GM23338 (cell line): ENCODE measurements at places on chromosomes 5 and 9. TPM values are rescaled to one million over a fixed set of nuclear protein-coding genes. Genes with fewer than 3 reads are reported as not detected.

Gene BTF3
- total RNA-seq, result 472 and 506 TPM in 2 replicates

Gene PRRC1
- total RNA-seq, result 64.7 and 65.8 TPM in 2 replicates

DNA sequence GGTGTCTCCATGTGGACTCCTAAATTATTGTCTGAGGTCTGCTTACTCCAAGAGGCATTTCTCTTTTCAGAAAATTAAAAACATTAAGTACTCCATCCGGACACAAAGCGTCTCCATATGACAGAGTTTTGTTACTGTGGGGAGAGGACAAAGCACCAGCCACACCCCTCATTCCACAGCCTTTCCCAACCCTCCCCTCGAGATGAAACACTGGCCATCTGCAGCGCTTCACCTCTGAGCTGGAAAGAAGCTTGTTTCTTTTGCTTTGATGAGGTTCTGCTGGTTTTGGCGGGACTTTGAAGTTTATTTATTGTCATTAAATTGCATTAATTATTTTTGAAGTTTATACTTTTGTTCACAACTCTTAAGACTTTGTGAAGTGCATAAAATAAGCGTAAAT is 27.6 kb upstream of the NKD2 start:
- no peak for DNase-seq

- DNase-seq, result no peak
Observed at GRCh38 chr5:78763659-78764189, 115.2 kb upstream of the LHFPL2 start.

GRCh38 chr5:129342796-129343195 is 117.3 kb upstream of the ADAMTS19 start:
- no peak for DNase-seq

GRCh38 chr5:109496112-109496511 is 86.3 kb upstream of the PJA2 start:
- no peak for DNase-seq

DNA sequence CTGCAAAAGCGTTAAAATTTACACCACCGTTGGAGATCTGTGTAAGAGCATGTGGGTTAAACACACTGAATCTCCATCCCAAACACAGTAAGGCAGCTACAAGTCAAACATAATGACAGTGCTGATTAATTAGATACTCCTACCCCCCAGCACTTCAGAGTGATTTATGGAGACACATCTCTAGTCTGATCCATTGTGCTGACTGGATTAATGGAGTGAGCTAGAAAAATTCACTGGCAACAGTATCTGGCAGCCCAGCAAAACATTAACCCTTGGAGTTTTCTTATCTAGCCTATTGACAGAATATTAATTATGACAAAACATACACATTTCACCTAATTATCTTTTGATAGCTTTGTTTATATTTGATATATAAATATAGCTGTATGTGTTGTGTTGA is 188.6 kb upstream of the ISL1 start:
- no peak for DNase-seq

DNA sequence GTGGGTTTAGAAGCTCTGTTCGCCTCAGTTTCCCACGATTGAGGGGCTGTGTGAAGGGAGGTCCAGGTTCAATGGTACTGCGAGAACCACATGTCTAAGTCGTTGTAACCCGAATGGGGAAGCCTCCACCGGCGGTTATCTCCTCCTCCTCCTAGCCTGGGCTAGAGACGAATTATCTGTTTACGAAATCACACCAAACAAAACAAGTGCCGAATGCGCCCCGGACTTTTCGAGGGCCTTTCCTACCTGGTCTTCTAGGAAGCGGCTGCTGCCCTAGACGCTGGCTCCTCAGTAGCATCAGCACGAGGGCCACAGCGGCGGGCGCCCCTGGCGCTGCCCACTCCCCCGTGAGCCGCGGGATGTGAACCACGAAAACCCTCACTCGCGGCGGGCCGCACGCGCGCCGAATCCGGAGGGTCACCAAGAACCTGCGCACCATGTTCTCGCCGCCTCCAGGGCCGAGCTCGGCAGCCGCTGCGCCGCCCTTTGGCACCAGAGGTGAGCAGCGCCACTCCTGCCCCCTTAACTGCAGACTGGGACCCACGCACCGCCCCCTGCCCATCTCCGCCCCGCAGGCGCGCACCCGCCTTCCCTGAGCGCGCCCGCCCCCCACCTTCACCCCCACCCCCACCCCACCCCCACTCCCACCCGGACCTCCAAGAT is at the start of gene CDKN2A:
TSS of gene CDKN2A (minus strand) at position 500 of the 663 bp plus-strand sequence.
- DNase-seq, result peak; percentile 72

DNA sequence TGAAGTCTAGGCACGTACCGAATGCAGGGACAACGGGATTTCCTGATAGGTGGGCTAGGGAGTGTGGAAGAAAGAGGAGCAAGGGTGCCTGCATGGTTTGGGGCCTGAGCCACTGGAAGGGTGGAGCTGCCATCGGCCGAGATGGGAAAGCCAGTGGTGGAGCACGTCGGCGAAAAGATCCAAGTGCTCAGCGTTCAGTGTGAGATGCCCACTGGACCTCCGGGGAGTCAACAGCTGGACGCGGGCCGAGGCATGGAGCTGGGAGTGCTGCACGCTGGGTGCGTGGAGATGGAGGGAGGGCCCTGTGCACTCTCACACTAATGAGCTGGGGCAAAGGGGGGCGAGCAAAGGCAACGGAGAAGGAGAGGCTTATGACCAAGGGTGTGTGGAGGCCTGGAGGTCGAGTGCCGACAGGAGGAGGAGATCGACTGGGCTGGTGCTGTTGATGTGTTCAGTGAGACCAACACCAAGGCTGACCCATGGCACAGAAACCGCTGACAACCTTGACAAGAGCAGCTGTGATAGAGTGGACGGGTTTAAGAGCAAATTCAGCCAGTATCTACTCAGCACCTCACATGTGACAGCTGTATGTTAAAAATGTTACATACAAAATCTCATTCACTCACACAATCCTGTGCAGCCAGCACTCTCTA is 85.7 kb downstream of the STK10 start:
- DNase-seq, result no peak

GRCh38 chr9:136858844-136859757 is 7.0 kb downstream of the MAMDC4 start:
- no peak for DNase-seq

DNA sequence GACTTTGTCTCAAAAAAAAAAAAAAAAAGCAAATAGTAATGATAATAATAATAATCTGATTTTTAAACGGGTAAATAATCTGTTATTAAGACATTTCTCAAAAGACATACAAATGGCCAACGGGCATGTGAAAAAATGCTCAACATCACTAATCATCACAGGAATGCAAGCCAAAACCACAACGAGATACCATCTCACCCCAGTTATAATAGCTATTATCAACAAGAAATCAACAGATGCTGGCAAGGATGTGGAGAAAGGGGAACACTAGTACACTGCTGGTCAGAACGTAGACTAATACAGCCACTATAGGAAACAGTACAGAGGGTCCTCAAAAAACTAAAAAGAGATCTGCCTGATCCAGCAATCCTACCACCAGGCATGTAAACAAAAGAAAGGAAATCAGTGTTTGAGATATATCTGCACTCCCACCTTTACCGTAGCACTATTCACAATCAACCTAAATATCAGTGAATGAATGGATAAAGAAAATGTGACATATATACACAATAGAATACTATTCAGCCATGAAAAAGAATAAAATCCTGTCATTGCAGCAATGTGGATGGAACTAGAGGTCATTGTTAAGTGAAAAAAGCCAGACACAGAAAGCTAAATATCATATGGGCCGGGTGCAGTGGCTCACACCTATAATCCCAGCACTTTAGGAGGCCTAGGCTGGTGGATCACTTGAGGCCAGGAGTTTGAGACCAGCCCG is 24.9 kb downstream of the VAV2 start:
- no peak for DNase-seq

- DNase-seq, result no peak
Observed at GRCh38 chr5:126359884-126360283, 63.3 kb upstream of the GRAMD2B start.

Gene CNTFR
- 1.1 and 1.9 TPM in 2 replicates for total RNA-seq

GRCh38 chr5:134070725-134071613 is 43.5 kb upstream of the TCF7 start:
- peak; percentile 78 for DNase-seq

DNA sequence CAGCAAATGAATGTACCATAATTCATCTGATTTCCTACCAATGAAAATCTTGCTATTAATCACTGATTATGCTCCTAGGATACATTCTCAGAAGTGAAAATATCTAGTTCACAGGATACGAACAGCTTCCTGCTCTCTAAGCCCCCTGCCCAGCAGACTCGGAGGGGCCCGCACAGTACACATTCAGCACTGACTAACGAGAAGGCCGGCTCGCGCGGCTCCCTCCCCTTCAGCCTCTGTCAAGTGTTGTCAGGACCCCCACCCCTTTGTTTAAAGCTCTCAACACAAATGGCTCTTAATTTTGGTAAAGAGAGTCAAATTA is 82.0 kb downstream of the PRRT1B start:
- DNase-seq, result no peak

Gene SYNPO
- 1.3 and 3.0 TPM in 2 replicates for total RNA-seq

DNA sequence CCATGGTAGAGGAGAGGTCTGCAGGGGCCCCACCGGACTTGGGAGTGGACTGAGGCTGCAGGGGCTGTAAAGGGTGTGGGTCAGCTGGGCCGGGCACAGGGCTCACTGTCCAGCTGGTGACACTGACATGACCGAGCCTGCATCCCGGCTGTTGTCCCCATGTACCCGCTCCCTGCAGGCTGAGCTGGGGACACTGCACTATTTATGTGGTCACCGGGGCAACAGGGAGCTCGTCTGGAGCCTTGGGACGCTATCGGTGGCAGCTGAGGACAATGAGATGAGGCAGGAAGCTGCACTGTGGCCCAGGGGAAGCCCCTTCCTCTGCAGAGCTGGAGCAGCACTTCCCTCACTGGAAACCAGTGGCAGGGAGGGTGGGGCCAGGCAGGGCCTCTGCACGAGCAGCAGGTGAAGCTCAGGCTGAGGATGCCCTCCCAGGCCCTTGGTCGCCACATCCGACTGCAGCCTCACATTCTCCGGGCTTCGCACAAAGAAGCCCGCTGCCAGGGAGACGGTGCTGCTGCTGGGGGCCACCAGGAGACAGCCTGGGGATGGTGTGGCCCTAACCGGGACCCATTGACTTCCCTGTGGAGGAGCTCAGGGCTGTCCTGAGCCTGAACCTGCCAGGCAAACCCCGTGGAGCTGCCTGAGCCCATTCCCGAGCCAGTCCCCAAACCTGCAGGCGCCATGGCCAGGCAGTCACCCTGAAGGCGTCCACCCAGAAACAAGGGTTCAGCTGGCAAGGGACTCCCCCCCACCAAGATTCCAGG is 26.4 kb downstream of the ZDHHC11B start:
- no peak for DNase-seq

GRCh38 chr5:155418960-155419579 is 405.5 kb downstream of the KIF4B start:
- DNase-seq, result peak; percentile 1

GRCh38 chr9:74499111-74499601 is 2.0 kb downstream of the RORB start:
- peak; percentile 64 for DNase-seq
